ENCODE measurements at places on chromosomes 5 and 9.

DNA sequence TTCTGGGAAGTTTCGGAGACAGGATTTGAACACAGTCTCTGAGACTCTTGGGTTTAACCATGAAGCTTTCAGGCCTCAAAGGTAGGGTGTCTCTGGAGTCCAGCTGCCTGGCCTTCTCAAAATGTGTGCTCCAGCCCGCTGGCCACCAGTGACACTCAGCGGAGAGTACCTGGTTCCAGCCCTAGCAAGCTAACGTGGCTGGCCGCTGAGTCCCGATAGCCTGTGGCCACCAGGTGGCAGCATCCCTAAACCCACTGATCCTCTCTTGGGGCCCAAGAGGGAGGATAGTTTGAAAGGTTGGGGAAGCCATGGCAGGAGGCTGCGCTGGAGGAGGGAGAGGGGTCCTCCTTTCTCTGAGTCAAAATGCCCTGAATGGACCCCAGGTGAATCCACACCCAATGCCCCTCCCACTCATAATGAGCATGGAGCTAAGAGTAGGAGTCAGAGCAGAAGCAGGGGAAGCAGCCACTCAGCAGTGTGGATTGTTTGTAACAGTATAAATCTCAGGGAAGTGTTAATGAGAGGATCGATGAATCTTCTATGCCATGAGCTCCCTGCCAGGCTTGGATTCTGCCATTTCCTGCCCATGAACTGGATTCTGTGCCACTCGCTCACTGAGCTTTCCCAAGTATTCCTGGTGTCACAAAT, 5.4 kb upstream of the TIFAB start:
- peak; percentile 88 for DNase-seq

- DNase-seq, result no peak
These were observed 62.0 kb downstream of the TTLL11 start for GRCh38 chr9:122031157-122031556.

DNA sequence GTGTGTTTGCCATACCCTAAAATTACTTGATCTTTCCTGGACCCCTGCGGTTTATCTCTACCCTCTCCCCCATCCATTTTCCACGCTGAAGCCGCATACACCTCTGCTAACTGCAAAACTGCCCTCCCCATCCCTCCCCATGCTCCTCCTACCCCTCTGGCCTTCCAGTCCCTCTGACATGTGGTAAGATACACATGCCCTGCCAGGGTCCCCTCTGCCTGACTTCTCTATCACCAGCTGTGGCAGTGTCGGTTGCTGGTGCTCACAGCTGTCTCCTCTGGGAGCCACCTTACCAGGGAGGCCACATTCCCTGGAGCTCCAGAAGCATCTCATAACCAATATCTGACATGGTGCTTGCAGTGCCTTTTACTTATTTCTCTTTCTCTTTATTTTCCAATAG, 58.9 kb upstream of the COL15A1 start:
- DNase-seq, result no peak

DNA sequence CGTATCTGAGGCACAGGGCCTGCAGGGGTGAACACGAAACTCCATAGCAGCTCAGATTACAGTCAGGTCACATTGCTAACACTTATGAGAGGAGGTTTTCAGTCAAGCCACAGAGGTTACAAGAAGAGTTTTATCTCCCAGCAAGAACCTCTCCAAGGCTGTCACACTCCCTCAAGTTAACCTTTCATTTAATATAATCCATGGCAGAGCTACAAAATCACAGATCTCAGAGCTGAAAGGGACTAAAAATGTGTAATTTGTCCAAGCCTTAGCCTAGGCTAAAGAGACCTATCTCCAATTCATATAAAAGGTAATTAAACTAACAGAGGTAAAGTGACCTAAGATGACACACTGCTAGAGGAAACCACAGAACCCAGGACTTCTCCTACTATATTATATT, 57.2 kb downstream of the MLANA start:
- DNase-seq, result no peak

DNA sequence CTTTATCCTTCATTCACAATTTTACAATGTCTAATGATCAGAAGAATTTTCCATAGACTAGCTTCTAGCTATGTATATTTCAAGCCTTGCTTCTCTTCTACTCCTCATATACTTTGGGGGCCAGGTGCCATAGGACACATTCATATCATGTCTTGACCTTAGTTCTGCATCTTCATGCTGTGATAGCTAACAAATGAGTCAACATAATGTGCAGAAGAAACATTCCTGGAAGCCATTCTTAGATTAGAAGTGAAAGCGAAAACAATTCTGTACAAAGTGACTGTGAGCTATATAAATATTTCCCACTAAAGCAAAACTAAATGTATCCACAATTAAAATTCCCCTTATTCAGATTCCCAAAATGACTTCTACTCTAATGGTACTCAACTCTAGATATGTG, 320.2 kb upstream of the NREP start:
- no peak for DNase-seq

DNA sequence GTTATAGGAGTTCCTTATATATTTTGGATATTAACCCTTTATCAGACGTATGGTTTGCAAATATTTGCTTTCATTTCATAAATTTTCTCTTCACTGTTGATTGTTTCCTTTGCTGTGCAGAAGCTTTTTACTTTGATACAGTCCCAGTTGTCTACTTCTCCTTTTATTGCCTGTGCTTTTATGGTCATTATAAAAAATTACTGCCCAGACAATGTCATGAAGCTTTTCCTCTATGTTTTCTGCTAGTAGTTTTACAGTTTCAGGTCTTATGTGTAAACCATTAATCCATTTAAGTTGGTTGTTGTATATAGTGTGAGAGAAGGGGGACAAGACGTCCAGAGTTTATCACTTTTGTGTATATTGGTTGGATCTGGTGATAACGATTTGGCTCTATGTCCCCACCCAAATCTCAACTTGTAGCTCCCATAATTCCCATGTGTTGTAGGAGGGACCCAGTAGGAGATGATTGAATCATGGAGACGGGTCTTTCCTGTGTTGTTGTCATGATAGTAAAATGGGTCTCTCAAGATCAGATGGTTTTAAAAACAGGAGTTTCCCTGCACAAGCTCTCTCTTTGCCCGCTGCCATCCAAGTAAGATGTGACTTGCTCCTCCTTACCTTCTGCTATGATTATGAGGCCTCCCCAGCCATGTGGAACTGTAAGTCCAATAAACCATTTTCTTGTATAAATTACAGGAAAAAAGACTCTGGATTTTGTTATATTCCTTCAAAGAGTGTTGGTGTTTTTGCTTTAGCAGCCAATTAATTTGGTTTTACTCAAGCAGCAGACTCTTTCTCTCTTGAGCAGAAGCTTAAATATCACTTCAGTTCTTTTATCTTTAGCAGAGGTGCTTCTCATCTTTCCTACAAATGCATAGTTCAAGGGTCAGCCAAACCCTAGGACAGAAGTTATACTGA, 13.7 kb downstream of the F2R start:
- no peak for DNase-seq

- no peak for DNase-seq
These were observed 66.3 kb downstream of the ANKRD55 start for GRCh38 chr5:56166671-56167385.

DNA sequence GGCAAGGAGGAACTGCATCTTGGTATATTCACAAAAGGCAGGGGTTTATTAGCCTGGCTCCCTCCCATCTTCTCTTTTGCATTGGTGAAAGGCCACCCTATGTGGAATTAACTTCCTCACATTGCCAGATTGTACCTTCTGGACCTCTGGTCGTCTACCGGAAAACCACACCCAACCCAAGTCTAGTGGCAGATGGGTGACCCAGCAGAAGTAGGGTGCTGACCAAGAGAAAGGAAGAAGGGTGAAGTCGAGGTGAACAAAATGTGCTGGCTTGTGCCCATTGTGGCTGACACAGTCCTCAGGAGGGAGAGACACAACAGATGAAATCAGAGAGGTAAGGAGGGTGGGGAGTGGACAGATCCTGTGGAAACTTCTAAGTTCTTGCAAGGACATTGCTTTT, 39.8 kb upstream of the DAP start:
- no peak for DNase-seq

DNA sequence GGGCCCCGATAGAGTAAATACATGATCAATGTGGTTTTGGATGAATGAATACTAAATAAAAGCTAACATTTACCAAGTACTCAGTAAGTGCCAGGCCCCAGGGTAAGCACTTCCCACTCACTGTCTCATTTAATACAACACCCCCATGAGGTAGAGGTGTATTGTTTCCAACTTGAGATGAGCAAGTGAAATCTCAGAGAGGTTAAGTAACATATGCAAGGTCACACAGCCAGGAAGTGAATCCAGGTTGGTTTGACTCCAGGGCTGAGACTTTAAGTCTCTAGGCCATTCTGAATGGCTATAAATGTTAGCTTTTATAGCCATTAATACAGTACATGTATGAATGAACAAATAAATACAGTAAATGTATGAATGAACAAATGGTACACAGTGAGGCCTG, 39.4 kb downstream of the LHX2 start:
- no peak for DNase-seq
